Breast epithelium (tissue), 4 donors: ENCODE measurements at places on chromosomes 6 and 20. TPM values are rescaled to one million over a fixed set of nuclear protein-coding genes. Genes with fewer than 3 reads are reported as not detected.

DNA sequence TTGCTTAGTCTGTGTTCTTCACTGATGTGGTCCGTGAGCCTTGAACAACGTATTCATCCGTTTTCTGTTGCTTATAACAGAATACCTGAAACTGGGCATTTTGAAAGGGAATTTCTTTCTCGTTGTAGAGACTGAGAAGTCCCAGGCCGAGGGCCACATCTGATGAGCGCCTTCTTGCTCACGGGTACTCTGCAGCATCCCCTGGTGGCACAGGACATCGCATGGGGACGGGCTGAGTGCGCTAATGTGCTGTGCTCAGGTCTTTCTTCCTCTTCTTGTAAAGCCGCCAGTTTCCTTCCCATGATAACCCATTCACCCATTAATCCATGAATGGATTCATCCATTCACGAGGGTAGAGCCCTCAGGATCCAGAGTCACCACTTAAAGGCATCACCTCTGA is 161.0 kb downstream of the NFATC2 start:
- no peaks in the 10 kb centered on the region for H3K4me1 ChIP-seq
- DNase-seq, result no peak
- no peak overlapping the region for H3K27ac ChIP-seq

RSPO4 gene
- not detected for total RNA-seq

VSX1 gene
- 0.44 TPM for total RNA-seq

DNA sequence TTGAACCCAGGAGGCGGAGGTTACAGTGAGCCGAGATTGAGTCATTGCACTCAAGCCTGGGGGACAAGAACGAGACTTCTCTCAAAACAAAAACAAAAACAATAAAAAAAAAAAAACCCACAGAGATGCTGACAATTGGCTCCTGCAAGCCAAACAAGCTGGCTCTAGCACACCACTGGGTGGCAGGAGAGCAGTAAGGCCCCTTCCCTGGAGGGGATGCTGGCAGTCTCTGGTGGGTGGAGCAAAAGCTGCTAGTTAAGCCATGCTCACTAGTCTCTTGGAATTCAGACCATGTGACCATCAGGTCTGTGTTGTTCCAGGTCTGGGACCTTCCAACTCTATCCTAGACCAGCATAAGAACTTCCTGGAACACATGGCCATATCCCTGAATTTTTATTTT is 18.9 kb upstream of the DSN1 start:
- no peak overlapping the region for H3K27ac ChIP-seq
- H3K4me3 ChIP-seq, result no peak overlapping the region
- H3K36me3 ChIP-seq, result peaks cover 5% of the 10 kb centered on the region
- no peak for DNase-seq

DNA sequence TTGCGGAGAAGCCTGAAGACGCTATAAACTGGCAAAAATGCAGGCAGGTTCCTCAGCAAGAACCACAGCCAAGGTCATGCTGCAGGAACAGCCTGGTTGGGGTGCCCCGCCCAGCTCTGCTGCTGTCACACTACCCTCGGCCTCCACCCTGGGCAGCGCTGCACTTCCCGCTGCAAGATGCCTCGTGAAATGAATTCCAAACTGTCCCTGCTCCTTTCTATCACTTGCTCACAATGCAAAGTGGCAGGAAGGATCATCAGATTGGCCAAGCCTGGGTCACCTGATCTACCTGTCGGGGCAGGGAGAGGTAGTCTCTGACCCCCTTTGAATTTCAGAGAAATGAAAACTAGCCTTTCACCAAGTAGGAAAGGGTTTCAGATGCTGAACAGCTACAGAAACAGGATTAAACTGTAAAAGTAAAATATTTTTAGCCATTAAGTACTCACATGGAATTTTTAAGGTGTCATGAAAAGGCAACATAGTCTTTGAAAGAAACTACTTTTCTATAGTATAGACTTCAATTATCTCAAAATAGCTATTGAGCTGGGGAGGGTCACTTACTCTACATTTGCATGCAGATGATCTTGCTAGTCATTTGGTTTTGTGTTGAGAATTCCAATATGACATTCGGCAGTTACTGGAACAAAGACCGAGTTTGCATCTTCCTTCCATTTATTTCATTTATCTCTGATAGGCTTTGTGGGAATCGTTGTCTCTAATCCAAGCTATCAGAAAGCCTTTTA is 236.4 kb upstream of the ASCC3 start:
- no peak overlapping the region for H3K4me3 ChIP-seq
- DNase-seq, result no peak
- H3K27me3 ChIP-seq, result no peaks in the 10 kb centered on the region
- H3K4me1 ChIP-seq, result no peaks in the 10 kb centered on the region

- no peaks in the 10 kb centered on the region for H3K36me3 ChIP-seq
- no peak for DNase-seq
- H3K4me3 ChIP-seq, result no peak overlapping the region
- no peak overlapping the region for H3K27ac ChIP-seq
- no peaks in the 10 kb centered on the region for H3K27me3 ChIP-seq
Observed at GRCh38 chr6:26445934-26446667, 5.8 kb downstream of the BTN3A3 start.

HLA-DRA gene
- 237 TPM for total RNA-seq

GRCh38 chr6:69392745-69393144 is 404.1 kb downstream of the LMBRD1 start:
- no peak for DNase-seq
- no peaks in the 10 kb centered on the region for H3K4me1 ChIP-seq

CLPSL1 gene
- total RNA-seq, result not detected

GRCh38 chr6:100472674-100473073 is 8.0 kb upstream of the SIM1 start:
- no peaks in the 10 kb centered on the region for H3K36me3 ChIP-seq
- no peak overlapping the region for H3K4me3 ChIP-seq
- H3K4me1 ChIP-seq, result no peaks in the 10 kb centered on the region

GRCh38 chr20:51420111-51420510 is 122.4 kb downstream of the NFATC2 start:
- no peaks in the 10 kb centered on the region for H3K27me3 ChIP-seq
- H3K27ac ChIP-seq, result no peak overlapping the region
- no peaks in the 10 kb centered on the region for H3K4me1 ChIP-seq
- H3K36me3 ChIP-seq, result no peaks in the 10 kb centered on the region
- no peak overlapping the region for H3K4me3 ChIP-seq
- no peak for DNase-seq

EEF1A2 gene
- total RNA-seq, result 0.48 TPM

CALHM5 gene
- total RNA-seq, result 0.73 TPM

DNA sequence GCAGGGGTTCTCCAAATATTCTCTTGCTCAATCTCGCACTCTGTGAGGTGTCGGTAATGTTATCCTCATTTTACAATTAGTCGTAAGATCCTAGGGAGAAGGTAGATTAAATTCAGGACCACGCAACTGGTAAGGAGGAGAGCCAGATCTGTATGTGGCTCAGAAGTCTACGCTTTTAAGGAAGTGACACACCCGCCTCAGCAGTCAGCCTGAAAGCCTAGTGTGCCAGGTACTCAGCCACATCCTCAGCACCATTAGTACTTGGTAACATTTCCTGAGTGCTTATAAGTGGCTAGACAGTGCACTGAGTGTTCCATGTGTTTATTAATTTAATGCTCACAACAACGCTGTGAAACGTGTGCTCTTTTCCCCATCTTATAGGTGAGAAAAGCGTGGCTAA is 63.7 kb downstream of the DHX35 start:
- H3K4me3 ChIP-seq, result no peak overlapping the region
- H3K27me3 ChIP-seq, result no peaks in the 10 kb centered on the region
- no peak overlapping the region for H3K27ac ChIP-seq
- no peak for DNase-seq

SLC17A1 gene
- not detected for total RNA-seq

GRCh38 chr20:47230811-47231256 is 125.7 kb downstream of the ZMYND8 start:
- H3K36me3 ChIP-seq, result peaks cover 5% of the 10 kb centered on the region
- DNase-seq, result no peak

LINC00237 gene
- not detected for total RNA-seq

GRCh38 chr20:60962367-60963045 is 289.6 kb upstream of the CDH4 start:
- no peaks in the 10 kb centered on the region for H3K4me1 ChIP-seq
- no peaks in the 10 kb centered on the region for H3K36me3 ChIP-seq
- no peak overlapping the region for H3K4me3 ChIP-seq
- no peak overlapping the region for H3K27ac ChIP-seq

DNA sequence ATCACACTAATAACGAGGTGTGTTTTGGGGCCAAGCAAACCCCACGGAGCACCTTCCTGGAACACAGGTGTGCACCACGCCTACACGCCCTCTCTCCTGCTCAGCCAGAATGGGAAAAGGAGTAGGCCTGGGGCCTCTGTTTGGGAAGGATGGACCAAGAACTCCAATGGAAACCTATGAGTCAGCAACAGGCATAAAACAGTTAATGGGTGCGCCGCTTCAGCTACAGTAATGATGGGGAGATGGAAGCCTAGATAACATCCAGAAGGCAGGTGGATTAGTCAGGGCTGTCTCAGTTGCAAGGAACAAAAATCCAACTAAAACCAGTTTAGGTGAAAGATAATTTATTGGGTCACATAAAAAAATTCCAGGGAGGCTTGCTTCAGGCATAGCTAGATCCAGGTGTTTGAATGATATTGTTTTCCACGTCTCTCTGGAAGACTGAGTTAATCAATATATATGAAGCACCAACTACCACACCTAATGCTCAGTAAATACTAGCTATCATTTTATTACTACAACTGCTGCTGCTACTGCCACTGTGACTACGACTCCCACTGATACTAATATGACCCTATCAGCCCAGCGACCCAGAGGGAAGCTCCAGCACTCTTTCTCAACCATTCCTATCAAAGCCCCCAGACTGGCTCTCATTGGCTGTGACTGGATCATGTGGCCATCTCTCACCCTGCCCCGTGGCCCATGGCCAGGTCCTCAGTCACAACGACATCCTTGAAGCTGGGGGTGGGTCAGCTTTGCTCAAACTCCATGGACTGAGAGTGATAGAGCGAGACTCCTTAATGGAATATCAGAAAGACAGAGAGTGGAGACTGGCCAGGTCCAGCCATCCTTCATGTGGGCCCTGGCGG is 155.2 kb upstream of the PTPN1 start:
- H3K36me3 ChIP-seq, result no peaks in the 10 kb centered on the region
- no peaks in the 10 kb centered on the region for H3K4me1 ChIP-seq
- H3K27me3 ChIP-seq, result no peaks in the 10 kb centered on the region
- H3K27ac ChIP-seq, result no peak overlapping the region

GRCh38 chr6:20540683-20541082 is 6.4 kb downstream of the CDKAL1 start:
- H3K36me3 ChIP-seq, result no peaks in the 10 kb centered on the region
- H3K27ac ChIP-seq, result no peak overlapping the region
- H3K27me3 ChIP-seq, result no peaks in the 10 kb centered on the region
- H3K4me1 ChIP-seq, result no peaks in the 10 kb centered on the region
- H3K4me3 ChIP-seq, result no peak overlapping the region

DNA sequence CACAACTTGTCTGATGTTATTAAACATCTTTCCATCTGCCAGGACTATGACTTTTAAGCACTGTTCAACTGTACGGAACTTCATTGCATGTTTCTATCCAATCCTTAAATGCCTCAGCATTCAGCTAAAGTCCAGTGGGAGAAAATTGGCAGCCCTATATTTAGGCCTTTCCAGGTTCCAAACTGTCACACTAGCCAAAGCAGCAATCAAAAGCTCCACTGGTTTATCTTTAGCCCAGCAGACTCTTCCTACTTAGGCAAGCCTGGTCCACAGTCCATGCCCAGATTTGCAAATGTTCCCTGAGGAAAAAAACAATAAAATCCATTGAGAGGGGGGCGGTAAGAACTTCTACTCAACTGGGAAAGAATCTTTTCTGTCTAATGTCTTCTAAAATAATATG is 349.1 kb upstream of the GJE1 start:
- no peaks in the 10 kb centered on the region for H3K36me3 ChIP-seq
- H3K27me3 ChIP-seq, result no peaks in the 10 kb centered on the region
- no peak overlapping the region for H3K4me3 ChIP-seq

RBPJL gene
- not detected for total RNA-seq

GRCh38 chr6:110233770-110234374 is 53.6 kb downstream of the CDC40 start:
- H3K27ac ChIP-seq, result no peak overlapping the region
- no peaks in the 10 kb centered on the region for H3K36me3 ChIP-seq
- no peaks in the 10 kb centered on the region for H3K27me3 ChIP-seq
- no peak overlapping the region for H3K4me3 ChIP-seq

- peak overlapping the region; percentile 92 for H3K27ac ChIP-seq
- no peaks in the 10 kb centered on the region for H3K4me1 ChIP-seq
- no peaks in the 10 kb centered on the region for H3K36me3 ChIP-seq
- H3K27me3 ChIP-seq, result no peaks in the 10 kb centered on the region
Observed at GRCh38 chr6:3119040-3119723, 671 bp downstream of the BPHL start.

- no peaks in the 10 kb centered on the region for H3K4me1 ChIP-seq
- DNase-seq, result peak; percentile 83
- H3K27ac ChIP-seq, result peak overlapping the region; percentile 67
Observed at GRCh38 chr6:160520043-160520904, 143.8 kb downstream of the LPA start.

GRCh38 chr6:135299256-135299655 is 118.1 kb downstream of the MYB start:
- no peaks in the 10 kb centered on the region for H3K4me1 ChIP-seq
- no peak overlapping the region for H3K4me3 ChIP-seq
- H3K27me3 ChIP-seq, result no peaks in the 10 kb centered on the region
- no peak overlapping the region for H3K27ac ChIP-seq
- no peaks in the 10 kb centered on the region for H3K36me3 ChIP-seq

DNA sequence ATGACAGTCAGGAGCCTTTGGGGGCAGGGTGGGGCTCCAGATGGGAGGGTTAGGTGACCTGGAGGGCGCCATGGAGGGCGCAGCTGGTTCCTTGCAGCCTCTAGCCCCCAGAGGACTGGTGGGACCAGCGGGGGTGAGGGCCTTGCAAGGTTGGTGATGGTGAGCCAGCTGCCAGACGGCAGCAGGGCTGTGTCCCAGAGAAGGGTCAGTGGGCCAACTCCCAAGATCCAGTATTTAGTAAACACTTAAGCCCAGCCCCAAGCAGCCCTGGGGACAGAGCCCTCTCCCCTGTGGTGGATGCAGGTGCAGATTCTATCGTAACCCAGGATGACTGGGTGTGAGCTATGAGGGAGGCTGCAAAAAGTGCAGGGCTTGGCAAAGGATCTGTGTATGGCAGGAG is 201.5 kb upstream of the RNF24 start:
- peaks cover 5% of the 10 kb centered on the region for H3K27me3 ChIP-seq
- H3K4me3 ChIP-seq, result no peak overlapping the region
- no peaks in the 10 kb centered on the region for H3K36me3 ChIP-seq
- no peak overlapping the region for H3K27ac ChIP-seq
- no peak for DNase-seq

NRN1 gene
- 8.9 TPM for total RNA-seq

SYNDIG1 gene
- total RNA-seq, result 0.48 TPM

MEI4 gene
- total RNA-seq, result not detected
